Kidney (tissue), 22 donors: ENCODE measurements at places on chromosomes 1 and 21. TPM values are rescaled to one million over a fixed set of nuclear protein-coding genes. Genes with fewer than 3 reads are reported as not detected.

DNA sequence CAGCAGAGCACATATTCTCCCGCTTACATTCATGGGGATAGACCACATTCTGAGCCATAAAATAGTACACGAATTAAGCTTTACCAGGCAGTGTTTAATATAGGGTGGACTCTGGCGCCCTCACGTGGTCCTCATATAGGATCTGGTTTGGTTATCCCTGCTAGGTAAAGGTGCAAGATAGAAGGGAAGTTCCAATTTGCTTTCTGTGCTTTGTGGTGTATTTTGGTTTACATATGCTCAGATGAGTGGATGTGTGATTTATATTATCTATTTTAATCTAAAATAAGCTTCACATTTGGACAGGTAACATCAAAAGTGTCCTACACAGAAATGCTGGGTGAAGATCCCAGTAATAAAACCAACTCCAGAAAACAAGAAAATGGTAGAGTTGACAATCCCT lies 3.6 kb downstream of the CR1 start:
- peaks cover 20% of the 10 kb centered on the region for H3K27me3 ChIP-seq
- H3K4me3 ChIP-seq, result no peak overlapping the region
- no peaks in the 10 kb centered on the region for H3K36me3 ChIP-seq
- DNase-seq, result peak; percentile 66
- H3K27ac ChIP-seq, result no peak overlapping the region

GRCh38 chr1:234925440-234926263 lies 203.0 kb downstream of the TOMM20 start:
- H3K27ac ChIP-seq, result peak overlapping the region; percentile 88
- peaks cover 40% of the 10 kb centered on the region for H3K4me1 ChIP-seq
- DNase-seq, result peak; percentile 83

- no peak for DNase-seq
- no peaks in the 10 kb centered on the region for H3K36me3 ChIP-seq
- H3K27ac ChIP-seq, result no peak overlapping the region
- no peak overlapping the region for H3K4me3 ChIP-seq
- H3K27me3 ChIP-seq, result no peaks in the 10 kb centered on the region
- H3K4me1 ChIP-seq, result no peaks in the 10 kb centered on the region
Measured at GRCh38 chr1:9340864-9341263, 48.2 kb downstream of the SPSB1 start.

The LHX8 gene
- not detected for total RNA-seq

DNA sequence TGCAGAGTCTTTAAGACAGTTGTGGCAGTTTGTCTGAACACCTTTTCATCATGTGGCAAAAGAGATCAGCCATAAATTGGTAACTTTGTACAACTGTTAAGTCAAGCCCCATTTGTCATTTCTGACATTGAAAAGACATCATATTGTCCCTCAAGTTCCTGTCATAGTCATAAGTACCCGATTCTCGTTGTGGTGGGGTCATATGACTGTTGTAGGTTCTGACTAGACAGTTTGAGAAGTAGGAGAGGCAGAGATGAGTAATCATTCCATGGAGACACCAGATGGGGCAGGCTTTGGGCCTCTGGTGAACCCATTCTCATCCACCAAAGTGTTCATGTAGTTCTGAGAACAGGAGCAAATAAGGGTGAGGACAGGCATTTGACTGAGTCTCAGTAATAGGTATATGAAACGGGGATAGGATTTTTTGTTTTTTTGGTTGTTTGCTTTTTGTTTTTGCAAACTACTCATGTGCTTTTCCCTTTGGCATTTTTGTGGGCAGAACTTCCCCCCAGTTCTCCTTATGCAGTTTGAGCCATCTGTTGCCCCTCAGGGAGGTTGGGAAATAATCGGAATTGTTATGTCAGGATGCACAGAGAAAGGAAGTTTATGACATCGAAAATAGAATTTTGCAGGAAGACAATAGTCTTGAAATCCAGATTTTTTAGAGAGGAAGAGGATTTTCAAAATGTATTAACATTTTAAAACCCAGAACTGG lies 86.9 kb upstream of the KCNE2 start:
- no peak for DNase-seq
- no peak overlapping the region for H3K27ac ChIP-seq
- no peaks in the 10 kb centered on the region for H3K27me3 ChIP-seq

The FASLG gene
- 0.50 TPM for total RNA-seq

DNA sequence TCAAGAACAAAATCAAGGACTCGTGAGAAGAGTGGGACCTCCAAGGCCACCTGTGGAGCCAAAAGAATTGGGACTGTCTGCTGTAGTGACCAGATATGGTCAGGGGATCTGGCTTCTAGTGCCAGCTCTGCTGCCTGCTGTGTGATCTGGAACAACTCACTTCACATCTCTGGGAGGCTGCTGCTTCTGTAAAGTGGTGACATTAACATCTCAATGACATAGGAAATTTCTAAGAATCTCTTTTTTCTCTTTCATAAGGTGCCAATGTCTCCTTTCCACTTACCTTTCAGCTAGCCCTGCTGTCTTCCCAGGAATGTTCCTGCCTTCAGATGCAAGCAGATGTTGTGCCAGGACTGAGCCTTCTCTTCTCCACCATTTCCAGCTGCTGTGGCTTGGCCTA lies 5.0 kb upstream of the SRSF4 start:
- peaks cover 3% of the 10 kb centered on the region for H3K4me1 ChIP-seq
- H3K36me3 ChIP-seq, result no peaks in the 10 kb centered on the region
- no peaks in the 10 kb centered on the region for H3K27me3 ChIP-seq
- H3K27ac ChIP-seq, result no peak overlapping the region
- no peak overlapping the region for H3K4me3 ChIP-seq

GRCh38 chr1:179095924-179096323 lies 14.1 kb downstream of the TOR3A start:
- H3K27me3 ChIP-seq, result no peaks in the 10 kb centered on the region
- no peak overlapping the region for H3K27ac ChIP-seq

The MMEL1 gene
- 4.0 TPM for total RNA-seq

DNA sequence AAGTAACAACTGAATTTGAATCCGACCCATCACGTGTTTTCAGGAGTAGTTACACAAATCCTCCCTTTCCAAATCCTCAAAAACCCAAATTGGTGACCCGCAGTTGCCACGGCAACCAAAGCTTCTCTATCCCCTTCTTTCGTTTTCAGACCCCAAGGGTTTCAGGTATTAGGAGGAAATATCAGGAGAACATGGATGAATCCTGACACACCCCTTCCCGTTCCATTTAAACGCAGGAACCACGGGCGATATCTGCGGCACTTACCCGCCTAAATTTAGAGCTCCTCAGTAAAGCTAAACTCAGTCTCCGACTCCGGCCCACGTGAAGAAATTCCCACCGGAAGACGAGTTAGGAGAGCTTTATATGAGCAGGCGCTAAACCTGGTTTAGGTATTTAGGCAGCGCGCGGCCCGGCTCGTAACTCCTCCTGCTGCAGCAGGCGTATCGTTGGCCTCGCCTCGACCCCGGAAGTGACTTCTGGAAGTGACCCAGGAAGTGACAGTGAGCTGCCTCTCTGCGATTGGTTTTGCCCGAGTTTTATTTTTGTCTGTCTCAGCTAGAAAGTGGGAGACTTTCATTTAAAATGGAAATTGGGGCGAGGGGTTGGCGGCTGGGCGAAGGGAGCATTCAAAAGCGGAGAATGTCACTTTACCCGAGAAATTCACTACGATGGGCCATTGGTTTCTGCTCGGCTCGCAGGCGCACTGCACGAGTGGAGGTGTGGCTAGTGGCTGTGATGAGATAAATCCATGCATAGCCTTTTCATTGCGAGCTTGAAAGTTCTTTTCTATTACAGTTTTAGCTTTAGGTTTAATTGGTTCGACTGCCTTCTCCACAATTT lies at the start of gene TAF1A:
Gene TAF1A (minus strand): TSS at position 472 of the 841 bp plus-strand sequence.
- no peaks in the 10 kb centered on the region for H3K27me3 ChIP-seq
- no peaks in the 10 kb centered on the region for H3K36me3 ChIP-seq
- H3K4me1 ChIP-seq, result peaks cover 2% of the 10 kb centered on the region
- DNase-seq, result peak; percentile 95
- peak within 1 kb of the TSS; percentile 80 for H3K4me3 ChIP-seq

DNA sequence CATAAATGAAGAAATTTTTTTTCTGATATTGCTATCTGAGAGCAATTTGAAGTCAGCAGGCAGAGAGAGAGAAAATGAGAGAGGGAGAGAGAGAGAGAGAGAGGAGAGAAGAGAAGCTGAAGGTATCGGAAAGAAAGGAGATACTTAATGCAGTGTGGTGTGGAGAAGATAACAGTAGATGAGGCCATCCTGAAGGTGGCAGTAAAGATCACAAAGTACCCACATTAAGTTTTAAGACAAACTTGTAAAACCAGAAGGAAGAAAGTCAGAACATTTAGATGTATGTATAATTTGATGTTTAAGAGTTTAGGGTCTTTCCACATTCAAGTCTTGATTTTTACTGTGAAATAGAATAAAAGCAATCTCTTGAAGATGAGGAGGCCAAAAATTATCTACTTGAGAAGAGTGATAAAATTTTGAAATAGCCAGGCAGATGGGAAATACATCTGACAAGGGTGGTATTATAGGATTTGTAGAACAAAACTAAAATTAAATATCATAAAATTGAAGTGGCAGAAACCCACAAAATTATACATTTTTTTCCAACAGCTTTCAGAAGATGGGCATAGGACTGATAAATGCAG lies 1753.4 kb downstream of the MRPL39 start:
- no peaks in the 10 kb centered on the region for H3K36me3 ChIP-seq
- DNase-seq, result no peak
- H3K27me3 ChIP-seq, result no peaks in the 10 kb centered on the region
- H3K27ac ChIP-seq, result no peak overlapping the region
- no peak overlapping the region for H3K4me3 ChIP-seq

The EPHA8 gene
- total RNA-seq, result 0.09 TPM

DNA sequence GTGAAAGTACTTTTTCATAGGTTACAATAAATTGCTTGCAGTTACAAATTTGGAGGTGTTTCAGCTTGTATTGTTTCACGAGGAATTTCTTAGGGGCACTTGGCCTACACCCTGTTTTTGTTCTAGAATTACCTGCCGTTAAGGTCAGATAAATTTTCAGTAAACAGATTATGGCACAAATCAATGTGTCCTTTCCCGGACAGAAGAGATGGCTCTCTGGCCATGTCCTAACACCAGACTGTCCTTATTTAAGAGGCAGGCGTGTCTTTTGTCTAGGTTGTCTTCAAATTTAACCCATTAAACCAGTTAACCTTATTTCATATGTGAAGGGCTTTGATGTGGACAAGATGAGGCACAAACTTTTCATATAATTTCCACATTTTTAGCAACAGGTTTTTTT lies 243.4 kb downstream of the SDCCAG8 start:
- H3K4me1 ChIP-seq, result no peaks in the 10 kb centered on the region
- H3K36me3 ChIP-seq, result peaks cover 7% of the 10 kb centered on the region
- no peak overlapping the region for H3K27ac ChIP-seq
- H3K27me3 ChIP-seq, result no peaks in the 10 kb centered on the region

DNA sequence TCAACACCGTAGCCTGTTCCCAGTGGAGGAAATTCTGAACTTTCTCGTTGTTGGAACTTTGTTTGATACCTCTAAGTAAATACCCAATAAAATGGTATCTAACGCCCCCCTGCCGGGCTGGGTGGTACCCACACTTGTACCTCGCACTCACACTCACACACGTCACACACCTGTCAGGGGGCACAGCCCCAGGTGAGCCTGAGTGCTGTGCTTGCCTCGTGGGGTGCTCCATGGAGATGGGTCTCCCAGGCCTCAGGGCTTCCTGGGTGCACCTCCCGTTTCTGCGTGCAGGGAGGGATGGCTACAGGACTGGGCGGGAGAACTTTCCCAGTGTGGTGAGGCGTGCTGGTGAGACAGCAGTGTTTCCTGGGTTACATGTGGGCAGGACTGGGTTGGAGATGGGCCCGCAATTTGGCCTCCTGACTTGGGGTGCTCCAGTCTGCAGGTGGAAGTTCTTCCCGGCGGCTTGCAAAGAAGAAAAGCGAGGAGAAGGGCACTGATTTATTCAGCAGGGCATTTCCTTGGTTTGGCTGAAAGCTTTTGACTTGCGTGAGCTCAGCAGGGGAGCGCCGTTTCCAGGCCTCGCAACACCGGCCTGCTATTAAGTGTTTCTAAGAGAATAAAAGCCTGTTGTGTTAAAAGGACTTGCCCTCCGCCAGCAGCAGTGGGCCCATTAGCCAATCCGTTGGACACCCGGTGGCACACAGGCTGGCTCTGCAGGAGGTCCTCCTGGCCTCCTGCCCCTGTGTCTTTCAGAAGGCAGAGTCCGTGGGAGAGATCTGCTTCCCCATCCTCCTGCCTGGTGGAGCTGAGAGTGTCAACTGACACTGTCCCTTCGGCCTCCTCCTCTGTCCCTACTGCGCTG lies 79.7 kb downstream of the KIF26B start:
- H3K36me3 ChIP-seq, result no peaks in the 10 kb centered on the region
- H3K27me3 ChIP-seq, result no peaks in the 10 kb centered on the region
- no peak overlapping the region for H3K4me3 ChIP-seq
- H3K27ac ChIP-seq, result no peak overlapping the region

DNA sequence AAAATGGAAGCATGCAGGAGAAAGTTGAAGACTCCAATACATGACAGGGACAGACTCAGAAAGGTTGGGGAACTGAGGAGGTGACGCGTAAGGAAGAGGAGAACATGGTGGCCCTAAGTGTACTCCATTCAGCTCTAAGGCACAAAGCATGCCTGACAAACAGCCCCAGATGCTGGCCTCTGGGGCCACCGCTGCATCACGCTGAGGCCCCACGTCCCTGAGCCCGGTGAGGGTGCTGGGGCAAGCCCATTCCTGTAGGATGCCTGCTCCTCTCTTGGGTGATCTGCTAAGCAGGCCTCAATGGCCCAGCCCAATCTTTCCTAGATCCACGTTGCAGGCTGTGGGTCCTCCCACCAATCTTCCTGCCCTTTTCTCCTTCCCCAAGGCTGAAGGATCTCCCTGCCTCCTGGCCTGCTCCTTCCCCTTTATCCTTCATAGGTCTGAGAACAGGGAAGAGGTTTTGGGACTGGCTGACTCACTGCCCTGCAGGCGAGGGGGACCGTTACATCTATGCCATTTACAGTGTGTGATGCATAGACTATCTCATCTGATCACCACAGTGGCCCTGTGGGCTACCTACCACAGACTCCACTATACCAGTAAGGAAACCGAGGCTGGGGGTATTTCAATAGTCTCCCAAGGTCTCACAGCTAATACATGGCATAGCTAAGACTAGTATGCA lies 16.8 kb upstream of the NID1 start:
- no peaks in the 10 kb centered on the region for H3K36me3 ChIP-seq
- H3K27me3 ChIP-seq, result no peaks in the 10 kb centered on the region
- no peak overlapping the region for H3K27ac ChIP-seq
- no peak for DNase-seq

GRCh38 chr1:175192630-175193526 lies at the start of gene KIAA0040:
TSS of gene KIAA0040 (minus strand) at chr1:175192776. CDS start at chr1:175161013, 31,763 bp downstream.
- H3K27me3 ChIP-seq, result no peaks in the 10 kb centered on the region
- peaks cover 10% of the 10 kb centered on the region for H3K4me1 ChIP-seq
- H3K36me3 ChIP-seq, result no peaks in the 10 kb centered on the region
- peak; percentile 75 for DNase-seq
- H3K4me3 ChIP-seq, result peak within 1 kb of the TSS; percentile 71

DNA sequence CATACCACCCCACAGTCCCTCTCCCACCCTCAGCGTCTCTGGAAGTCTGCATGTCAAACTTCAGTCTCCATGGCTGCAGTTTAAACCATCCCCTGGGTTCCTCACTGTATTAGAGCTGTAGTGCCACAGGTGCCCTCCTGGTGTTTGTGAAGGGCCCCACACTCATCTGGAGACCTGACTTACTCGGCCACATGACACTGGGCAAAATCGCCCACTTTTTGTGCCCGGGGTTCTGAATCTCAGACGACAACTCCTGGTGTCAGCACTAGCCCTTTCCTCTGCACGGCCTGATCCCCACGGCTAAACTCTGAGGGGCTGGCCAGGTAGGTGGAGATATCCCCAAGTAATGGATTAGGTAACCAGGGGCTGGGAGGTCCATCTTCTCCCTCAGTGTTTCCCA lies 6.5 kb downstream of the INKA2 start:
- no peaks in the 10 kb centered on the region for H3K27me3 ChIP-seq
- H3K36me3 ChIP-seq, result no peaks in the 10 kb centered on the region
- peaks cover 15% of the 10 kb centered on the region for H3K4me1 ChIP-seq
- no peak overlapping the region for H3K27ac ChIP-seq
- no peak for DNase-seq
